ENCODE measurements at places on chromosomes 1 and 21.

GRCh38 chr1:230280054-230280795, 145.9 kb downstream of the PGBD5 start:
- no peak for DNase-seq

DNA sequence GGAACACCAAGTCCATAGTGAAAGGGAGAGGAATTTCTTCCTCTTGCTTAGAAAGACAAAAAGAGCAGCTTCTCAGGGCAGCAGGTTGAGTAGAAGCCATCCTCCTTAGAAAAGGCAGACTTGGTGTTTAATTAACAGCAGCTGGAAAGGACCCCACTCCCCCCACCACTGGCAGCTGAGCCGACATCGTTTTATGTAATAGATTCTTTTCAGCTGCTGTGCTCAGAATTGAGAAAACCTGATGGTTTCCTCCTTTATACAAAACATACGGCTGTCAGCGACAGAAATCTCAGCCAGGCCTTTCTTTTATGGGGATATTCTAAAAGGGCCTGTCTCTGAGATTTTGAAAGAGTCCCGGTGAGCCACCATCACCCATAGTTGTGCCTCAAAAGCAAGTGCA, 49.9 kb downstream of the MAN1C1 start:
- no peak for DNase-seq

GRCh38 chr21:46622226-46622625, 13.2 kb upstream of the PRMT2 start:
- peak; percentile 88 for DNase-seq

GRCh38 chr1:48371598-48371997, 100.4 kb downstream of the SPATA6 start:
- no peak for DNase-seq

GRCh38 chr1:208413006-208413405, 168.8 kb upstream of the PLXNA2 start:
- DNase-seq: no peak

DNA sequence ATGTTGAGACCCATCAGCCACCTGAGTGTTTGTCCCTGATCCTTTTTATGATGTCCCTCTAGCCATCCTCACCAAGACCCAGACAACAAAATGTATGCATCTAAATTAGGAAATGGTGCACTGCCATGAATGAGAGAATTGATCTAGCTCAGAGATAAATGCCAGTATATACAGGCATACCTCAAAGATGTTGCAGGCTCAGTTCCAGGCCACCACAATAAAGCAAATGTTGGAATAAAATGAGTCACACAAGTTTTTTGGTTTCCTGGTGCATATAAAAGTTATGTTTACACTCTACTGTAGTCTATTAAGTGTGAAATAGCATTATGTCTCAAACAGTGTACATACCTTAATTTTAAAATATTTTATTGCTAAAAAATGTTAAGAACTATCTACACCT, 63.9 kb downstream of the CHIA start:
- DNase-seq: no peak

DNA sequence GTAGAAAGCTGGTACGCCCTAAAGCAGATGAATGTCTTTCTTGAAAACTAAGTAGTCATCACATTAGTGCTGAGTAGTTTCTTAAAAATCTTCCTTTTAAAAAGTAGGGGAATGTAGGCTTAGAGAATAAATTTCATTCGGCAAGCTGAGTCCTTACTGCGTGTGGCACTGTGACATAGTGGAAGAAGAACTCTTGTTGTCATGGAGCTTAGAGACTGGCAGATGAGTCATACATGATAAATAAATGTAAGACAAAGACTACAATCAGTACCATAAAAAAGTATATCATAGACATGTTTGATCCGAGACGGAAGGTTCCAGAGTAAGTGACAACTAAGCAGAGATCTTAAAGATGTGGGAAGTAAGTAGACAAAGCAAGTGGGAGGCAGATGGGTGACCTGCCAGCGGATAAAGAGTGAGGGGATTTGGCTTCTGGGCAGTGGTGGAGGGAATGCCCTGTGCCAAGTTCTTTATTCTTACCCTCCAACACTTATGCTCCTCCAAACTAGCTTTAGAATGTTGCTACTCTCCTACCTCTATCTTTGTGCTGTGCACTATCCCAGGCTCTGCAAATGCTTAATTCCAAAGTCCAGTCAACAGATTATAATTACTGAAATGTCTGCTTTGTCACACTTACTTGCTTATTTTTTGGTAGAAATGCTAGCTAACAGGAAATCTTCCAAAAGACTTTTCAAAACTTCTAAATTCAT, 608.5 kb upstream of the USP24 start:
- DNase-seq: no peak

- no peak for DNase-seq
These were observed 115.9 kb downstream of the OMA1 start for GRCh38 chr1:58430421-58431275.

- DNase-seq: no peak
These were observed 28.4 kb downstream of the WDR4 start for GRCh38 chr21:42850866-42851391.

GRCh38 chr1:99529002-99529401, 116.9 kb upstream of the PALMD start:
- no peak for DNase-seq

DNA sequence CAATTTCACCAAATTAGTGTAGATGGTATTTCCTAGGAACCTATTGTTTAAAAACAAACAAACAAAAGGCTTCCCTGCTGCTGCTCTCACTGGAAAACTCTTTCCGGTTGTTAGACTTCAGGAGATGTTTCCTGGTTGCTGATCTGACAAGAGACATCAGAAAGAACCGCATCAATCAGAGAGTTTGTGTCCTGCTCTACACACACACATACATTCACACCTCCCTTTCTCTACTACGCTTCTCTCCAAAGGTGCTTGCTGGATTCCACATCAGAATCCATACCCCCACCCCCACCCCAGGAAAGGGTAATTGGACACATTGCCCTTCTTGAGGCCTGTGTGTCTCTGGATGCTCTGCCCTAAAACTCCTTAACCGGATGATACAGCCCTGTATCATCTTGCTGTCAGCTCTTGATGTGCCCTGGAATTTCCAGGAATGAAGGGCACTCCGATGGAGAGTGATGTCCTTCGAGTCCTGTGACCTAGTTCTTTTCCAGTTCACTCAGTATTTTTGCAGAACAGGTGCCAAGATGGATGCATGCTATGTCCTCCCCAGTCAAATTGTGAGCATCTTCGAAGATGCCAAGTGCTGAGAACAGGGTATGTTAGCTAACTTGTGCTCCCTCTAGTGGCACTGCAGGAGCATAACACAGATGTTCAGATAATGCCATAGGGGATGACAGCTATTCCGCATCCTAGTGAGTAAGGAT, 113.7 kb upstream of the SLC35F3 start:
- DNase-seq: peak; percentile 7

DNA sequence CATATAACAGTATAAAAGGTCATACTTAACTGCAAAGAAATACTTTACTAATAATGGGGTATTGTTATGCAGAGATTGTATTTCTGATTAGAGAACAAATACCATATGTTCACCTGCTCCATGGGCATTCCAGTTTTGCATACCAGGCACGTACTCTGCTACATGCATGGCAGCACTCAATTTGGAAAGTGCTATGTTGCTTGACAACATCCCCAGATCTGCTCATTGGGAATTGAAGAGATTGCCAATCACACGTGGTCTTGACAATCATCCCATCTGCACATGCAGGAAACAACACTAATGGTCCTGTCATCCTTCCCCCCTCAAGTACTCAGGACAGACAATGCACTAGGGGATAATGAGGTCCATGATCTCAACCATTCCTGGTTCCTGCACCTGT, 63.4 kb upstream of the PDE4B start:
- DNase-seq: no peak

- no peak for DNase-seq
These were observed 99.3 kb upstream of the RALGPS2 start for GRCh38 chr1:178625695-178626094.

- DNase-seq: no peak
These were observed 138.7 kb downstream of the LRRC40 start for GRCh38 chr1:70066711-70067110.

- DNase-seq: no peak
These were observed 43.2 kb downstream of the NEK2 start for GRCh38 chr1:211632117-211632807.

DNA sequence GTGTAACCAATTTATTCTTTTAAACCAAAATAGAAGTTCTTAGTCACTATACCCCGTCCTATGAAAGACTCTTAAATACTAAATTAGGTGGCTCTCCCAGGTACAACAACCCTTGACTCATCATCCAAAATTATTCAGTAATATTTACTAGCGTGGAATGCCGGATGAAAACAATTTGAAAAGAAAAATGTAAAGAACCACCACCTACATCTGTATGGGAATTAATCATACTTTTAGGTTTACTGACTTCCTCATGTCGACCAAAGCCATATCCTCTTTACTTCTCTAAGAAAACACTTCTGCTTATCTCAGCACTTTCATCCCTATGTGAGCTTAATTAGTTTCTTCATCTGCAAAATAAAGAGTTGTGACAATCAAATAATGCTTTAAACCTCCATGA, 139.6 kb downstream of the AKT3 start:
- peak; percentile 40 for DNase-seq

DNA sequence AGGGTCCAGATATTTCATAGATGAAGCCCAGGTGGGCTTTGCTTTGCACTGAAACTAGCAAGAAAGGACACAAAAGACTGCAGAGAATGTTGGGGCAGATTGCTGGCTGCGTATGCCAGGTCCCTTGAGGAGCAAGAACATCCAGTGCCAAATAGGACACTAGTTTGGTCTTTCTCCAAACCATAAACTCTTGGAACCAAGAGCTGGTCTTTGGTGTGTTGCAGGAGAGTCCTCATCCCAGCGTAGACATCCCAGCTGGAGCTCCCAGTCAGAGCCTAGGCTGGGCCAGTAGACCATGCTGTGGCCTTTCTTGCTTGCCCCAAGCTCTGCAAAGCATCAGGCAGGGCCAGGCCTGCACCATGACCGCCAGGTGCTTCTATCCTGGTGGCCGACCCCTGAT, 87.5 kb downstream of the ATP5PO start:
- no peak for DNase-seq

DNA sequence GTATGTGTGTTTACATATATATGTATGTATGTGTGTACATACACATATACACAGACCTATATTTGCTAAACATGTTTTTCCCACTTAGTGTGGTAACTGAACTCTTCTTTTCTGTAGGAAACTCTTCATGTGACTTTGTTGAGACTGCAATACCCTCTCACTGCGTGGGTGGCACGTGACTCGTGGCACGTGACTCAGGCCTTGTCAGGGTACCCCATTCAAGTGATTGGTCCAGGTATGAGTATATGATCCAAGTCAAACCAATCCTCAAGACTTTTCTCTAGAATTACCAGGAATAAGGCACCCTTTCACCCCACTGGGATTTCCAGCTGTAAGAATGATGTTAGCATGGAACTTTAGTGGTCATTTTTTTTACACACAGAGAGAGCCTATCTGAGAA, 149.2 kb upstream of the KCNK2 start:
- DNase-seq: no peak

DNA sequence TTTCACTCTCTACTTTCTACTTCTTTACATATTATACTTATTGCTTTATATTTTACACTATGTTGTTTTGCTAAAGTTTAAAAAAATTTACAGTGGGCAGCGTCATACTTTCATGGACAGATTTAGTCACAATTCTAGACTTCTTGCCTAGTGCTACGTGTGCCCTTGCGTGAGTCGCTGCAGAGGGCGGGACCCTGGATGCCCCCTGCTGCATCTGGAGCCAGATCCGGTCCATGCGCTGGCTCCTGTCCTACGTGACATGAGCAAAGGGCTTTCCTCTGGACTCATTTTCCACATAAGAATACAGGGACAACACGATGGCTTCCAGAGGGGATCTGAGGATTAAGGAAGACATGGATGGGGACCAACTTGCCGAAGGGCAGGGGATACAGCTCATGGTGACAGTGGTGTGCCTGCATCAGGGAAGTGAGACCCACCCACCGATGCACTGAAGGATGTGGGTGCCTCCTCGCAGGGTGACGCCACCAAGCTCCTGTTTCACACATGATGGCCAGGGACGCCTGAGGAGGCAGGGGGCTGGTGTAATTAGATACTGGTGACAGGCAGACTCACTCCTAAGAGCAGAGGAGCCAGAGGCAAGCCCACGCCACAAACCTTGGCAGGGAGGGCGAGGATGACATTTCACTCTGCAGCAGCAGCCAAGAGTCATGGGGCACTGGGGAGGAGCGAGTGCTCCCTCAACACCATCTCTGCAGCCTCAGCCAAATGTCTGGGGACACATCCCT, 86.6 kb downstream of the DMRTB1 start:
- no peak for DNase-seq

DNA sequence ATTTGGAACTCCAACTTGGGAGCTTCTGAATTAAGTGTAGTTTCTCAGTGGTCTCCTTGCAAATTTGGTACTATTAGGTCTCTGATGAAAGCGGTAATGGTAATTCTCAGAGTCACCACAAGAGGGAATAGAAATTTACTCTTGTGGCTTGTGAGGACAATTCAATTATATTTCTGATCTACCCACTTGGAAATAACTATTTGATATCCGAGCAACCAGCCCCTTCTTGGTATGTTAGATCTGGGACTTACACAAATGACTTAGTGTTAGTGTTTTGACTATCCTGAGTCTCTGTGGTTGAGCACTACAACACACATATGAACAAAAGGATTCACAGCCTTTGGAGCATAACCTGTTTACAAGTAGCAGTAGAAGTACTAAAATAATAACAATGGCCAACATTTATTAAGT, 68.1 kb downstream of the RPS6KA1 start:
- DNase-seq: peak; percentile 17

- no peak for DNase-seq
These were observed 267.0 kb downstream of the DISC1 start for GRCh38 chr1:231893400-231894102.

DNA sequence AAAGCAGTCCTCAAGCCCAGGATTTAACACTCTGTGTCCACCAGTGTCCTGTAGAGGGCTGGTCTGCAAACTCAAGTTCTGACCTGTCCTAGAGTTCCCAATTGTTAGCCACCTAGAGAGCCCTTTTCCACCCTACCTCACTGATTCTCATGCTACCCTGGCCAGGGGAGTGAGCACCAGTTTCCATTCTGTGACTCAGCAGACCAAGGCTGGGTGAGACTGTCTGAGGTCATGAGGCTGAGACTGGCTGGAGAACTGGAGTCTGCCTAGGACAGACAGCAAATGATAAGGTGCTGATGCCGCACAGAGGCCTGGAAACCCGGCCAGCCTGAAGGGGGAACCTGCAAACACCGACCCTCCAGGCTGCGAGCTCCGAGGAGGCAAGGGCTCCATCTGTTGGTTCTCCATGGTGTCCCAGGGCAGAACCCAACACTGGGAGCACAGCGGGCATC, 13.7 kb downstream of the GLIS1 start:
- no peak for DNase-seq

GRCh38 chr1:209674957-209675564, at the start of gene G0S2:
Gene G0S2 (plus strand): TSS chr1:209675412. CDS start chr1:209675685, 273 bp downstream.
- DNase-seq: no peak

DNA sequence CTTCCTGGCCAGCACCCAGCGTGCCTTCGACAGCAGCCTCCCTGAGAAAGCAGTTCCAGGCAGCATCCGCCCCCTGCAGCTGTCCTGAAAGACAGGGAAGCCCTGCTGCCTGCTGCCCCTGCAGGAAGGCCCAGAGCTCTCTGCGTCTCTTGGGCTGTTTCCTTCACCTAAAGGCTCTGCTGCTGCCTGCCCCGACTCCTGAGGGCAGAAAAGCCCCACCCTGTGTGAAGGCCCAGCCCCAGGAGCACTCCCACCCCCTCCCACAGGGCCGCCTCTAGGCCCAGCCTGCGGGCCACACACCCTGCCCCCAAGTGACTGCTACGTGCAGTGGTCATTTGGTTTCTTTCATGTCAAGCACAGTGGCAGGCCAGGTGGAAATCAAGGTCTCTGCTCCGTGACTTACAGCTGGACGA, 12.4 kb downstream of the RIPK4 start:
- no peak for DNase-seq

- DNase-seq: no peak
These were observed 53.3 kb upstream of the SYT14 start for GRCh38 chr1:209884665-209885117.

GRCh38 chr1:214506972-214507431, 44.4 kb downstream of the PTPN14 start:
- DNase-seq: no peak

Data from GDM1 (cell line).